ENCODE measurements at places on chromosomes 11 and 22.

DNA sequence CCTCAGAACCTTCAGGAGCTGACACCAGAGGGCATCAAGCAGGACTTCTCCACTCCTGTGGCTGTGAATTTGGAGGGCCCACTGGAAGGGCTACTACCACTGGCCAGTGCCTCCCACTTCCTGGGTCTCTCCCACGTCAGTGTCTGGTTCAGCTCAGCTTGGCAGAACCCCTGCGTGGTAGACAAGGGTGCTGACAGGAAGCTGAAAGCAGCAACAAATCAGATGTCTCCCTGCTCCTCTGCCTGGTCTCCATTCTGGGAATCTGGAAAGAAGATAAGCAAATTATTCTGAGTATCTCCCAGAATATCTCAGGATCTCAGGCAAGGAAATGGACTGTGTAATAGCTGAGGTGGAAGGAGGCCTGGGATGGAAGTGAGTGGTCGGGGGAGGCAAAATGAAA, 61.5 kb downstream of the TMPRSS5 start:
- H3K27ac ChIP-seq: no peak overlapping the region
- no peaks in the 10 kb centered on the region for H3K4me1 ChIP-seq
- no peak for DNase-seq
- H3K36me3 ChIP-seq: no peaks in the 10 kb centered on the region
- H3K27me3 ChIP-seq: no peaks in the 10 kb centered on the region

DNA sequence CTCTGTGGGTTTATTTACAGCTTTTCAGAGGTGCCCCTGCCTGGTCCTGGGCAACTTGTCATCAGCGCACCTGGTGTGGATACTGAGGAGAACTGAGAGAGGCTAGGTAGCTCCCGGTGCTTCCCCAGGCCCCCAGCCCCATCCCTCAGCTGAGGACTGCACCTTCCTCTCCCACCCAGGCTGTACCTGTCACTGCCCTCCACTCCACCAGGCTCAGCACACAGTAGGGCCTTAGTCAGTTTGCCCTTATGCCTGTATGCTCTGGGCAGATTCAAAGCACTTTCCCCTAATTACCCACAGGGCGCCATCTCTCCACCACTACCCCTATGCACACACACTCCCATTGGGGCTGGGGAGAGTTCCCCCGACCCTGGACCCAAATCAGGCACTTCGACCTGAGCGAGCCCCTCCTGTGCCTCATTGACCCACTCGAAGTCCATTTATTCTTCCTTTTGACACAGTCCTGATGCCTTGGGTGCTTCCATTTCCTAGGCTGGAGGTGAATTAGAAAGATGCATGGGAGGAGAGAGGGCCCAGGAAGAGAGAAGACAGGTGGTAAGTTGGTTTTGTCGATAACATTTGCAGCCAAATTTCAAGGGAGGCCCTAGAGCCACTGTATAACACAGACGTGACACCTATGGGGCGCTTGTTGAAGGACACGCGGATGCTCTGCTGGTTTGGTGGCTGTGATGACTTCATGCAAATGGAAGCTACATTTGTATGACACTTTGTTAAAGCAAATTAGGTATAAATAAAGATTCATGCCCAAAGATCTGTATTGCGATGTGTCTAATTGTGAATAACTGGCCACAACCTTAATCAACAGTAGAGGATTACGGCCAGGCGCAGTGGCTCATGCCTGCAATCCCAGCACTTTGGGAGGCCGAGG, 13.8 kb upstream of the PICK1 start:
- H3K4me3 ChIP-seq: no peak overlapping the region
- no peak overlapping the region for H3K27ac ChIP-seq
- no peaks in the 10 kb centered on the region for H3K27me3 ChIP-seq
- no peaks in the 10 kb centered on the region for H3K36me3 ChIP-seq
- peaks cover 7% of the 10 kb centered on the region for H3K4me1 ChIP-seq

- peaks cover 32% of the 10 kb centered on the region for H3K4me1 ChIP-seq
- H3K36me3 ChIP-seq: peaks cover 60% of the 10 kb centered on the region
- H3K4me3 ChIP-seq: no peak overlapping the region
- peak overlapping the region; percentile 40 for H3K27ac ChIP-seq
- peak; percentile 87 for DNase-seq
- no peaks in the 10 kb centered on the region for H3K27me3 ChIP-seq
These were observed 8.3 kb downstream of the SMTN start for GRCh38 chr22:31089160-31090100.

- no peak for DNase-seq
- H3K4me3 ChIP-seq: no peak overlapping the region
- H3K27ac ChIP-seq: peak overlapping the region; percentile 76
- peaks cover 99% of the 10 kb centered on the region for H3K4me1 ChIP-seq
- H3K27me3 ChIP-seq: no peaks in the 10 kb centered on the region
These were observed 49.4 kb downstream of the PTPRJ start for GRCh38 chr11:48029681-48030290.

GRCh38 chr11:63670433-63671321, 499 bp downstream of the ATL3 start:
- peaks cover 60% of the 10 kb centered on the region for H3K4me1 ChIP-seq
- DNase-seq: peak; percentile 90

GRCh38 chr11:64810891-64811272, 531 bp upstream of the MEN1 start:
- H3K36me3 ChIP-seq: no peaks in the 10 kb centered on the region
- peak overlapping the region; percentile 81 for H3K27ac ChIP-seq
- peak overlapping the region; percentile 77 for H3K4me3 ChIP-seq
- peaks cover 14% of the 10 kb centered on the region for H3K4me1 ChIP-seq
- no peaks in the 10 kb centered on the region for H3K27me3 ChIP-seq
- no peak for DNase-seq

DNA sequence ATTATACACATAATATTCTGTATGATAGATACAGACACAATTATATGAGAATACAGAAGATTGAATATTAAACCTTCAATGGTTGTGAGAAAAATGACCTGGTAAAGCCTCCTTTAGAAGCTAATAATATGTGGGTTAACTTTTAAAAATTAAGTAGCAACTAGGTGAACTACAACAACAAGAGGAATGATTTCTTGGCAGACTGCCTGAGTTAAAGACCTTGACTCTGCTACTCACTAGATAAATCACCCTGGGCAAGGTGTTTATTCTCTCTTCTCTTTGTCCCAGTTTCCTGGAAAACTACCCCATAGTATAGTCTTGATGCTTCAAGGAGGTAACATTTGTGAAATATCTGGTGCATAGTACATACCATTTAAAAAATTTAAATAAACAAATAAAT, 519.6 kb upstream of the TENM4 start:
- no peak overlapping the region for H3K27ac ChIP-seq
- no peak for DNase-seq
- H3K36me3 ChIP-seq: no peaks in the 10 kb centered on the region
- no peak overlapping the region for H3K4me3 ChIP-seq
- no peaks in the 10 kb centered on the region for H3K4me1 ChIP-seq

- peak; percentile 85 for DNase-seq
- H3K36me3 ChIP-seq: no peaks in the 10 kb centered on the region
- no peaks in the 10 kb centered on the region for H3K27me3 ChIP-seq
- H3K27ac ChIP-seq: peak overlapping the region; percentile 87
- peaks cover 70% of the 10 kb centered on the region for H3K4me1 ChIP-seq
These were observed 1.5 kb upstream of the EEF1G start for GRCh38 chr11:62575156-62575555.

DNA sequence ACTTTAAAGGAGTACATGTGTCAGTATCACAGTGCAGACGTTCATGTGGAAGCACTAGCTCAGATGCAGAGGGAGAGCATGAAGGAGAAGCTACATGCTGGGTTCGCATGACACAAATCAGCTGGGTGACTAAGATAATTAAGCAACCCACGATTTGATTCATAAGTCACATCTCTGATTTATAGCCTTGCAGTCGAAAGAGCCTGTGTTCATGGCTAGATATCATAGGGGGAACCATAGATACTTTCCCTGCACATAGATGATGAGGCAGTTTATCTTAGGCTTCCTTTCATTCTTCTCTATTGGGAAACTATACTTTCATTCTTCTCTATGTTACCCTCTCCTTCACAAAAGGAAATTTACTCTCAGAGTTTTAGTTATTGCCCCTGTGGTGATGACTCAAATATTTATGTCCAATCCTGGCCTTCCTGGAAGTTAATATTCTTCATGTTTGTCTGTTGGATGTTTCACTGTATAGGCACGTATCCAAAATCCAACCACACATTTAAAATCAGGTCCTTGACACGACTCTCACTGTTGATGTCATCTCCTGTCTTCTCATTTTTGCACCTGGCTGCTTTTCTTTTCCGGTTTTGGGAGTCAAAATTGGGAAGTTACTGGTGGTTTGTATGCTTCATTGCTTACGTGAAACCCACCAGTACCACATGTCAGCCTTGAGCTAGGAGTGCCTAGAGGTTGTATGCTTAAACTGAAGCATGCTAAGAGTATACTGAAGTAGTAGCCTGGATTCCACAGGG, 56.3 kb upstream of the SLC5A12 start:
- H3K36me3 ChIP-seq: no peaks in the 10 kb centered on the region
- H3K27ac ChIP-seq: no peak overlapping the region
- no peak for DNase-seq
- H3K27me3 ChIP-seq: no peaks in the 10 kb centered on the region
- H3K4me3 ChIP-seq: no peak overlapping the region

DNA sequence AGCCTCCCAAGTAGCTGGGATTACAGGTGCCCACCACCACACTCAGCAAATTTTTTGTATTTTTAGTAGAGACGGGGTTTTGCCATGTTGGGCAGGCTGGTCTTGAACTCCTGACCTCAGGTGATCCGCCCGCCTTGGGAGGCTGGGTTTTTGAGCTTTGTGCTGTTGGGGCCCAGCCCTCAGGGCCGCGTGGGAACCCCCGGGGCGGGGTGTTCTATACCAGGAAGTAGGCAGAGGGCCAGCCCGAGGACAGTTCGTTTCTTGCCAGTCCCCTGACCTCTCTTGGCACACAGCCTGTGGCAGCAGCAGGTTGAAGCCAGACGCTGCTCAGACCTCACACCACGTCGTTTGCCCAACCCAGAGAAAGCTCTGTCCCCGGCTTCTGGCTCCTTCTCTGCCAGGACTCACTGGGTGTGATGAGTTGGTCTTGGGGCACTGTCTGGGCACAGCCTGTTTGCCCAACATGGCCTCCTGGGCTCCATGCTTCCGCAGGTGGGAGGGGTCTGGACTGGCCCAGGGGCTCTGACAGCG, 24.9 kb upstream of the CHKA start:
- H3K27ac ChIP-seq: peak overlapping the region; percentile 8
- DNase-seq: peak; percentile 91
- H3K27me3 ChIP-seq: no peaks in the 10 kb centered on the region
- no peak overlapping the region for H3K4me3 ChIP-seq
- no peaks in the 10 kb centered on the region for H3K36me3 ChIP-seq

DNA sequence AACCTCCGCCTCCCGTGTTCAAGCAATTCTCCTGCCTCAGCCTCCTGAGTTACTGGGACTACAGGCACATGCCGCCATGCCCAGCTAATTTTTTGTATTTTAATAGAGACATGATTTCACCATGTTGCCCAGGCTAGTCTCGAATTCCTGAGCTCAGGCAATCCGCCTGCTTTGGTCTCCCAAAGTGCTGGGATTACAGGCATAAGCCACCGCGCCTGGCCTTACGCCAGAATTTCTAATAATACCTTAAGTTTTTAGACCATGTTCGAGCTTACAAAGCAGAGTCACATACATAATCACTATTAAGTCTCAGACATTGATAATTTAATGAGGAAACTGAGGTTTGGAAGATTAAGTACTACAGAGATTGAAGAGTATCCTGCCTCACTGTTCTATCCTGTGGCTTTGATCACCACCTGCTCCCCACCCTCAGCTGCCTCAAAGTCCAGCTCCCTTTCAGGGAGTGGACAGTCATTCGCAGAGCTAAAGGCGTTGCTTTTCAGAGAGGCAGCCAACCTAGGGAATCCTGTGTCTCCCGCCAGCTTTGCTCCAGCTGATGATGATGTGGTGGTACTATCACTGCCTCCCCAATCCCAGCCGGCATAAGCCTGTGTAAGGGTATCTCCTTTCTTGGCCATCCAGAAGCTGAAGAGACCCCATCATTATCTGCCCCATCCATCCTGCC, 7.7 kb downstream of the UBASH3B start:
- no peaks in the 10 kb centered on the region for H3K27me3 ChIP-seq
- no peak overlapping the region for H3K4me3 ChIP-seq

DNA sequence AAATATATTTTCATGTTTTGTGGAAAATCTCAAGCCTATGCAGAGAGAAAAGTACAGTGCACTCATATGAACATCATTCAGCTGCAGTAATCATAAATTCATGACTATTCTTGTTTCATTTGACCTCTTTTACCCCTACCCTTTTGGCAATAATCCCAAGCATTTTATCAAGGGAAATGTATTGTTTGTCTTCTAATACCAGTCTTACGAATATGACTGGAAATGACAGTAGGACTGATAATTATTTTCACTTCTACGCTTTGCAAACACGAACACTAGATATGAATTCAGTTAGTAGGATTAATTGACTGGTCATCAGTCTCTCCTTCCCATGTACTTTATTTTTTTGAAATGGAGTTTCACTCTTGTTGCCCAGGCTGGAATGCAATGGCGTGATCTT, 90.3 kb downstream of the MTMR3 start:
- H3K36me3 ChIP-seq: no peaks in the 10 kb centered on the region
- H3K4me1 ChIP-seq: no peaks in the 10 kb centered on the region
- DNase-seq: no peak
- no peak overlapping the region for H3K27ac ChIP-seq
- H3K27me3 ChIP-seq: no peaks in the 10 kb centered on the region
- no peak overlapping the region for H3K4me3 ChIP-seq

DNA sequence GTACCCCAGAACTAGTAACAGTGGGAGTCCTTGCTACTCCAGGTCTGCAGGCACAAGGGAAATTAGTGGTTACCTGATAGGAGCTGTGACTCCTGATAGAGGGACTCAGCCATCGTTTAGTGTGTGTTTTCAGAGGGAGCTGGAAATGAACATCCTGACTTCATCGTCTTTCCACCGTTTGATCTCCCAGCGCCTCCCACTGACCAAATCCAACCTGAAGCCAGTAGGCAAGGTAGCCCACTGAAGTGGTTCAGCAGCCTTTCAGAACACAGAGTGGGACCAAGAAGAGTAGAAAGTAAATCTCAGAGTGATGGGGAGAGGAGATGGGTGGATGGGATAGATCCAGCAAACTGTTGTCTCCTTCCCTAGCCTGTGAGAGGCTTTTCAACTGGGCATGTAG, 385.9 kb downstream of the INSC start:
- no peak overlapping the region for H3K27ac ChIP-seq
- no peak overlapping the region for H3K4me3 ChIP-seq
- no peaks in the 10 kb centered on the region for H3K27me3 ChIP-seq
- DNase-seq: no peak
- no peaks in the 10 kb centered on the region for H3K4me1 ChIP-seq
- no peaks in the 10 kb centered on the region for H3K36me3 ChIP-seq

DNA sequence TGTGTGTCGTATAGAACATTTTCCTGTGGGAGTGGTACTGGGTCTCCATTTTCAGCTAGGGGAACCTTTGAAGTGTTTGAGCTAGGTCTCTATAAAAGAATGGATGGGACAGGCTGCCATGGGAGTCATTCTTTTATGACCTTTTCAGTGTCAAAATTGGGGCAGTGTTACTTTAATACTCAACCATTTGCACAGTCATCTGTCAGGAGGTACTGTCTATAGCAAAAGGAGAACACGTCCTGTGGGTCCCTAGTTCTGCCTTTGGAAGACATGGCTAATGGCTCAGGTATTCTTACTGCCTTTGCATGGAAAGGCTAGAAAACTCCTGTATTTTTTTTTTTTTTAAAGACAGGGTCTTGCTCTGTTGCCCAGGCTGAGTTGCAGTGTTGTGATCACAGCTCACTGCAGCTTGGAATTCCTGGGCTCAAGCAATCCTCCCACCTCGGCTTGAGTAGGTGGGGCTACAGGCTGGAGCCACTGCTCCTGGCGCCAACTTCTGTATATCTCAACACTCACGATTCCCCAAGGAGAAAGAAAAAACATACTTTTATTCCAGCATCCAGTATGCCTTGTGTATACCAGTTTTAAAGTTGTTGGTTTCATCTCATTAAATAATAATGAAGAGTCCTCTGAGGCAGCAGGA, 2.1 kb upstream of the ATF4 start:
- no peak overlapping the region for H3K4me3 ChIP-seq
- H3K36me3 ChIP-seq: no peaks in the 10 kb centered on the region
- H3K27me3 ChIP-seq: no peaks in the 10 kb centered on the region
- no peak for DNase-seq
- peaks cover 34% of the 10 kb centered on the region for H3K4me1 ChIP-seq
- H3K27ac ChIP-seq: peak overlapping the region; percentile 99

All from spleen (tissue), 13 donors.